ENCODE measurements at places on chromosomes 5 and 9. TPM values are rescaled to one million over a fixed set of nuclear protein-coding genes. Genes with fewer than 3 reads are reported as not detected.

DNA sequence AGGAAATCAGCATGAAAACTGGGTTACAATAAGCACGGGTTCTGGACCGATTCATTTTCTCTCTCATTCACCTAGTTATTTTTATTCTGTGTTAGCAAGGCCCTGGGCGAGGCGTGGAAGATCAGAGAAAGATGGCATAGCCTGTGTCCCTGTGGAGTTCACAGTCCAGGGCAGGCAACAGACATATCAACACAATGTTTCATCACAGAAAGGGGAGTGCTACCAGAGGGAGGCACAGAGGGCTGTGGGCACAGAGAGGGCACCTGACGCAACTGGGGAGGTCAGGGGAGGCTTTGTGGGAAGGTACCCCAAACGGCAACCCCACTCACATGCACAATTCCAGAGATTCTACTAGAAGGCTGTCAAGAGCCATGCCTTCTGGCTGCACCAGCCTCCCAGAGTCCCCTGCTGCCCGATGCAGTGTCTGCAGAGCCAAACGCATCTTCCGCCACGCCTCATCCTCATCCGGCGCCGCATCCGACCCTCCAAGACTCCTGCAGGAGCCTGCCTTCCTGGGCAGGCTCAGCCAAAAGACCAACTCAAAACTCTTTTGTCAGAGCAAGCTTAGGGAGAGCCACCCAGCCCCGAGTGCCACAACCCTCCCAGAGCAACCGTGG lies 1.4 kb downstream of the FAM193B start:
- peak overlapping the region; percentile 88 for H3K4me3 ChIP-seq
- H3K27ac ChIP-seq, result no peak overlapping the region
- no peaks in the 10 kb centered on the region for H3K36me3 ChIP-seq
- H3K4me1 ChIP-seq, result no peaks in the 10 kb centered on the region
- no peaks in the 10 kb centered on the region for H3K27me3 ChIP-seq

The GOLGA1 gene
- polyA plus RNA-seq, result 10.1 TPM

- no peak overlapping the region for H3K4me3 ChIP-seq
- no peak overlapping the region for H3K27ac ChIP-seq
- no peaks in the 10 kb centered on the region for H3K4me1 ChIP-seq
Measured at GRCh38 chr5:8729437-8729836, 816.4 kb downstream of the SEMA5A start.

DNA sequence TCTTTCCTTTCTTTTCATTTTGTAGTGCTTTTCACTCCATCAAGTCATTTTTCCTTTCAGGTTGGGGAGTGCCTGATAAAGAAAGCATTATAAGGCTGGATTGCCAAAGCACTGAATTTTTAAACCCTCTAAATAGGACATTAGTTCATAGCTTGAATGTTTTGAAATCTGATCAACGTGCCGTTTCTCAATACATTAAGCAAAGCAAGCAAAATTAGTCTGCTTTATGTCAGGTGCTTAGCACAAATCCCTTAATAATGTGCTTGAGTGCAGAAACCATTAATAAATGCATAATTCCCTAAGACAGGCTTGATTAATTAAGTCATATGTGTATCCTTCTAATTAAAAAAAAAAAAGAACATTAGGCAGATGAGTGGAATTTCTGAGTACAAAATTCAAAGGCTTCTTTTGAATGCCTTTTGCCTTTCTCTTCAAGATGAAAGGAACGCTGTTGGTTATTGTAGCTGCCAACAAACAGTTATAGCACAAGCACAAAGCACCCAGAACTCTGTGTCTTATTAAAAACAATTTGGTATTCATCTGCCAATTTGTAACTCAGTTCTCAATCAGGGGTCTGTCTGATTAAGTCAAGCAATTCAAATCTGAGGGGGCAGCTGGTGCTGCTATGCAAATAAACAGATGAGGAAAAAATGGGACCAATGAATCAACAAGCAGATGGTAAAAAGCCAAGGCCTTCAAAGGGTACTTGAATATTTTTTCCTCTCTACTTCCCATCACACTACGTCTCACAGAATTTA lies 233.7 kb downstream of the TLE1 start:
- no peaks in the 10 kb centered on the region for H3K27me3 ChIP-seq
- H3K27ac ChIP-seq, result no peak overlapping the region
- H3K4me3 ChIP-seq, result no peak overlapping the region
- H3K36me3 ChIP-seq, result no peaks in the 10 kb centered on the region
- H3K4me1 ChIP-seq, result no peaks in the 10 kb centered on the region

DNA sequence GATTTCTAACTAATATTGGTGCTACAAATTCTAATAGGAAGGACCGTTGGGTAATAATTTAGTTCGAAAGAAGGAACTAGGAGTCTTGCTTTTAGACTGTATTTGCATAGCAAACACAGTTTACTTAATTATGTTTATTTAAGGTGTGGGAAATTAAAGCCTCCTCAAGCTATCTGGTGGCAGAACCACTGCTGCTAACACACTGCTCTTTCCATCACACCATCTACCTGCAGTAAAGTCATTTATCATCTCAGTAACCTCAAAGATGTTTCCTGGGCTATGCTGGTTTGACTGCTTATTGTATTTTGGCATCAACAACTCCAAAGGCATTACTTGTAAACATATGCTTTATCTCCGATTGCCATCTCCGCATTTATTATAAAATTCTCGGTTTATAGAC lies 114.3 kb downstream of the DEPDC1B start:
- no peak for DNase-seq
- no peaks in the 10 kb centered on the region for H3K4me1 ChIP-seq
- H3K27ac ChIP-seq, result no peak overlapping the region
- no peaks in the 10 kb centered on the region for H3K36me3 ChIP-seq
- no peaks in the 10 kb centered on the region for H3K27me3 ChIP-seq
- no peak overlapping the region for H3K4me3 ChIP-seq

The DDX4 gene
- polyA plus RNA-seq, result 0.11 TPM

DNA sequence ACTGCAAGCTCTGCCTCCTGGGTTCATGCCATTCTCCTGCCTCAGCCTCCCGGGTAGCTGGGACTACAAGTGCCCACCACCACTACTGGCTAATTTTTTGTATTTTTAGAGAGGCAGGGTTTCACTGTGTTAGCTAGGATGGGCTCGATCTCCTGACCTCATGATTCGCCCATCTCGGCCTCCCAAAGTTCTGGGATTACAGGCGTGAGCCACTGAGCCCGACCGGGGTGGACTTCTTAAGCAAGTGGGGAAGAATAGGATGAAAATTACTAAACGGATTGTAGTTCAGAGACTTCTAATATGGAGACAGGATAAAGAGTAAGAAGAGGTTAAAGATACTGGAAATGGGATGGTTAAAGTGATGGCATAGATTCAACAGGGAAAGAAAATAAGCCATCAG lies 132.3 kb upstream of the IRX2 start:
- no peaks in the 10 kb centered on the region for H3K27me3 ChIP-seq
- no peak overlapping the region for H3K27ac ChIP-seq
- no peaks in the 10 kb centered on the region for H3K4me1 ChIP-seq

DNA sequence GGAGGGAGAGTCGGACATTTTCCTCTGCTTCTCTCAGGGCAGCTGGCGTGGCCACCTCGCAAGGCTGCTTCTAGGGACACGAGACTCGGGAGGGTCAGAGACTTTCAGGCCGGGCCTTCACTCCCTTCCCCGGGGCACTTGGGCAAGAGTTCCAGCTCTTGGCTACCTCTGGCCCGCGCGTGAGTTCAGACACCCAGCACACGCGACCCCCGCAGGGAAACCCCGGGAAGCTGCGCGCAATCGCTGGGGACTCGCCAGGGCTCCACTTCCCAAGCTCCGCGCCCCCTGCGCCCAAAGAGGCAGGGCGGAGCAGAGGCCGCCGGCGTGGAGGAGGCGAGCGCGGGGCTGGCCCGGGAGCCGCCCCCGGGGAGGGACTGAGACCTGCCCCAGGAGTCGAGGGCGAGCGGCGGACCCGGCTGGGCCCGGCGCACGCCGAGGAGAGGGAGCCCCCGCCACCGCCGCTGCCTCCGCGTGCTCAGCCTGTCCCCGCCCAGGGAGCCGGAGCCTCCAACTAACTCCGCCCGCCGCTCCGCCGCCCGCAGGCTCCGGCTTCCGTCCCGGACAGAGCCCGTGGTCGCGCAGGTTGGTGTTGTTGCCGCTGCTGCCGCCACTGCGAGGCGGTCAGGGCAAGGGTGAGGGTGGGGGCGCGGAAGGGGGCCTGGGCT lies at the start of gene PAM:
Gene PAM, plus strand, starts transcription at position 539 of the 665 bp plus-strand sequence. CDS start 110,891 bp downstream, outside the sequence.
- H3K27me3 ChIP-seq, result no peaks in the 10 kb centered on the region
- DNase-seq, result peak; percentile 92
- H3K4me1 ChIP-seq, result no peaks in the 10 kb centered on the region
- peak within 1 kb of the TSS; percentile 56 for H3K4me3 ChIP-seq
- H3K27ac ChIP-seq, result peak within 1 kb of the TSS; percentile 46
- H3K36me3 ChIP-seq, result no peaks in the 10 kb centered on the region

The UBQLN1 gene
- 24.1 TPM for polyA plus RNA-seq

DNA sequence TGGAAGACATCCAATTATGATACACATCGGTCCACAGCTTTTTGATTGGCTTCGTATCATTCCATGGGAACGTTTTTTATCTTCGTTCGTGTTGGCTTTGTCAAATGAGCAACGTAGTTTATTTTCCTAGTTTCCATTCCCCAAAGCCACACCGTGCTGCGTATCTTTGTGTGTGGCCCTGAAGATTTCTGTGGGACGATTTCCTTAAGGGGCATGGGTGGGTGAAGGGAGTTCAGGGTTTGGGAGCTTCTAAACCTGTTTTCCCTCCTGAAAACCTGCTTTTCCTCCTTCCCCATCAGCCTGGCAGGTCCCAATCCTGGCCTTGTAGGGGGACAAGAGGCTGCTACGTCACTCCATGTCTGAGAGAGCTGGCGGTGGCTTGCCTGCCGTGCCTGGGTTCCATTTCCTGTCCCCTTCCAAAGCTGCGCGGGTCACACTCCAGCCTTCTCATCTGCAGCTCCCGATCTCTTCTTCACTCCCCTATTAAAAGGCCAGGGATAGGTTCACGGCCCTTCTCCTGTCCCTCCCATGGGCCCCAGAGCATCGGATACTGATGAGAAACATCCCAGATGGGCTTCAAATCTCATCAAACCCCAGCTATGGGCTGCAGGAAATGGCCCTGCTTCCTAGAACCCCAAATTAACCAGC lies 23.5 kb upstream of the ASS1 start:
- H3K4me1 ChIP-seq, result no peaks in the 10 kb centered on the region
- H3K36me3 ChIP-seq, result no peaks in the 10 kb centered on the region
- DNase-seq, result no peak
- no peak overlapping the region for H3K27ac ChIP-seq

The LCN1 gene
- not detected for polyA plus RNA-seq

The JAK2 gene
- 3.0 TPM for polyA plus RNA-seq

DNA sequence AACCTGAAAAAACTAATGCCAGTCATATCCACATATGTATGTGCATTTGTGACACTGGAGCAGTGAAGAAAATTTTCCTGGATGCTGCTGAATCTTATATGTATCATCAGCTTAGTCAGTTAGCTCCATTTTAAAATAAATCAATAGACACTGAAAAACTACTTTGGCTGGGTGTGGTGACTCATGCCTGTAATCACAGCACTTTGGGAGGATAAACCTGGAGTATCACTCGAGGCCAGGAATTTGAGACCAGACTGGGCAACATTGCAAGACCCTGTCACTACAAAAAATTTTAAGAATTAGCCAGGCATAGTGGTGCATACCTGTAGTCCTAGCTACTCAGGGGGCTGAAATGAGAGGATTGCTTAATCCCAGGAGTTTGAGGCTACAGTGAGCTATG lies 511.0 kb upstream of the TLE4 start:
- H3K27me3 ChIP-seq, result no peaks in the 10 kb centered on the region
- no peaks in the 10 kb centered on the region for H3K4me1 ChIP-seq
- H3K4me3 ChIP-seq, result no peak overlapping the region
- no peak for DNase-seq
- no peak overlapping the region for H3K27ac ChIP-seq

The CCNO gene
- 17.8 TPM for polyA plus RNA-seq

The CAST gene
- 26.5 TPM for polyA plus RNA-seq

The RNF130 gene
- 43.7 TPM for polyA plus RNA-seq

The INSYN2B gene
- 0.02 TPM for polyA plus RNA-seq

The MEF2C gene
- polyA plus RNA-seq, result 3.0 TPM

- no peak overlapping the region for H3K27ac ChIP-seq
- DNase-seq, result no peak
- no peaks in the 10 kb centered on the region for H3K27me3 ChIP-seq
Measured at GRCh38 chr5:63135291-63135690, 556.7 kb downstream of the LRRC70 start.

The WNK2 gene
- 121 TPM for polyA plus RNA-seq

The OSMR gene
- 5.5 TPM for polyA plus RNA-seq

GRCh38 chr5:129718471-129719090 lies 29.3 kb upstream of the MINAR2 start:
- H3K36me3 ChIP-seq, result no peaks in the 10 kb centered on the region
- H3K4me3 ChIP-seq, result no peak overlapping the region
- no peak for DNase-seq

DNA sequence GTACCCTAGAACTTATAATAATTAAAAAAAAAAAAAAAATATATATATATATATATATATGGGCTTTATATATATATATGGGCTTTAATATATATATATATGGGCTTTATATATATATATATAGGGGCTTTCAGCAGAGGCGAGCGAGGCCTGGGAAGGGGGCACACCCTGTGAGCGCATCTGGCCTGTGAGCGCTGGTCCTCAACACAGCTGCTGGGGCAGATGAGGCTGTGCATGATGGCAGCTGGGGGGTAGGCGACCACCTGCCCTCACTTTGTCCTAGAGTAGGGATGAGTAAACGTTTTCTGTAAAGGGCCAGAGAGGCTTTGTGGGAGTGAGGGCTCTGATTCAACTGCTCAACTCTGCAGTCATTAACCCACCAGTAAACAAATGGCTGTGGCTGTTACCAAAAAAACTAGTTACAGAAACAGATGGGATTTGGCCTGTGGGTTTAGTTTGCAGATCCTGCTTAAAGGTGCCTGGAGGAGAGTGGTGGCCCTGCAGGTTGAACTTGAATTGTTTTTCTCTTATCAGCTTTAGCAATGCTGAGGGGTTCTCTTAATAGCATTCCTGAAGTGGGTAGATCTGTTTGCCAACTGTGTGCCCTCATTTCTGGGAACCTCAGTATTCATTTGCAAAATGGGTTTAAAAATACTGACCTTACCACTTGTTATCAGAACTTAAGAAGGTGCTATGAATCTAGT lies 88.1 kb upstream of the EPB41L4B start:
- H3K4me3 ChIP-seq, result no peak overlapping the region
- no peak overlapping the region for H3K27ac ChIP-seq
- no peaks in the 10 kb centered on the region for H3K36me3 ChIP-seq
- no peak for DNase-seq
- H3K27me3 ChIP-seq, result no peaks in the 10 kb centered on the region
